ENCODE measurements at places on chromosomes 1 and 21.

DNA sequence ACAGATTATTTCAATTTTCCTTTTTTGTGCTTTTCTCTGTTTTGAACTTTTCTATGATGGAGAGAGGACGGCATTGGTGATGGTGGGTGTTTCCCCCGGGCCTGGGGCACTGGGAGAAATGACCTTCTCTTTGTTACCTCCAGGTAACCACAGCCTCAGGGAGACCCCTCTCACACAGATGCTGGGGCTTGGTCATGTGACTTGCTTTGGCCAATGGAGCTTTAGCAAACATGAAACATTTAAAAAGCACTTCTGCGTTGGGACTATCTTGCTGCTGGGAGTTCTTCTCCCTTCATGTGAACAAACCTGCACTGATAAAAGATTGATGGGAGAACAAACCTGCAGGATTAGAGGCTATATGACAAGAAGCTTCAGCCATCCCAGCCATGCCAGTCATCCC lies 122.9 kb downstream of the NGF start:
- no peak for DNase-seq

DNA sequence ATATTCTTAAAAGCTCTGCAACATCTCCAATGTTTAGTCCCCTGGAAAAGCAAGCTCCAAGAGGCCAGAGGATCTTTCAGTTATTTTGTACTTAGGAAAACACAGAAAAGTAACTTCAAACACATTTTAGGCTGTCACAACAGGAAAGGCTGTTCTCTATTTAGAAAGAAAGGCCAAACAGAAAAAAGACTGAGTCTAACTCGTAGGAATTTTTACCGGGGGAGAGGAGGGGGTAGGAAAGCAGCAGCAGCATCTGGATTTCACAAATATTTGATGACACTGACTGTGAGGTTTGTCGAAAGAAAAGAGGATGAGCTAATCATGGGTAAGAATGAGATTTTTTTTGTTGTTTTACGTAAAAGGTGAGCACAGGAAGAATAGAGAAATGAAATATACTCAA lies 107.1 kb downstream of the EIF4G3 start:
- DNase-seq, result peak; percentile 65

DNA sequence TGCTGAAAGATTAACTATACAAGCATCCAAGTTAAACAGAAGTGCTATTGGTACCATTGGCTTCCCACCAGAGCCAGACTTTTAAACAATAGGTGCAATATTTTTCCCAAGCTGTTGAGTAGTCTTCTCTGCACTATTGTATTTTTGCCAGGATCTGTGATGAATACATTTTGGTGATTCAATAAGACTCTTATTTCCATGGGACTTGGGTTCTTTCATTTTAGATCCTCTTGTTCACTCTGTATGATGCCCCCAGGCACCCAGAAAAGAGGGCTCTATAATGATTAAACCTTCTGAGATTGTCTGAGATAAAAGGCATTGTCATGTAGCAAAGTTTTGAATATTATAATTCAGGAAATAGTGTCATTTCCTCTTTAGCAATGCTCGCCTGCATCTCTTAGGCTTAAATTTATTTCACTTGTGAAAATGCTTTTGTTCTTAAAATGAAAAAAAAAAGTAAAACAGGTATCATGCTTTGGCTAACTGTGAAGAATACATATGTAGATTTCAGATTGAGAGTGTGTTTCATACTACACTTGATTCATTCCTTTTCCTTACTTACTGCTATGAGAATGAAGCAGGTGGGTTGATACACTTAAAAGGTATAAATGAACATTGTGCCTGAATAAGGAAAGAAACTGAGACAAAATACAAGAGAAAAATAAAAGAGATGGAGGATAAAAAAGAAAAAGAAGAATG lies 275.0 kb downstream of the HMCN1 start:
- no peak for DNase-seq

DNA sequence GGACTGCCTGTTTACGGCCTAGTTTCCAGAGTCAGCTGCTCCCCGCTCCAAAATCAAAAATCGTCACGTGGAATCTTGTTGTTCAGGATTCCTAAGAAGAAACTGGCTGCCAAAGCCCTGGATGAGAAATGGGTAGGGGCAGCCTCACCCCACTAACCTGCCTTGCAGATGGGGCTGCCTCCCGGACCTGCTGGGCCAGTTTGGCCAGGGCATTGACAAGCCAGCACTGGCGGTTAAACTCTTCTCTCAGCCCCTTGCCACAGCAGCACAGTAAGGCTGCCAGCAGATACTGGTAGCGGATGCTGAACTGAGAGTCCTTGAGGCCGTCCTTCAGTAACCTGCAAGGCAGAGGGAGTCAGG lies 31.6 kb upstream of the PPP1R15B start:
- no peak for DNase-seq

- DNase-seq, result no peak
Observed at GRCh38 chr21:37855271-37855646, 61.0 kb downstream of the KCNJ6 start.

DNA sequence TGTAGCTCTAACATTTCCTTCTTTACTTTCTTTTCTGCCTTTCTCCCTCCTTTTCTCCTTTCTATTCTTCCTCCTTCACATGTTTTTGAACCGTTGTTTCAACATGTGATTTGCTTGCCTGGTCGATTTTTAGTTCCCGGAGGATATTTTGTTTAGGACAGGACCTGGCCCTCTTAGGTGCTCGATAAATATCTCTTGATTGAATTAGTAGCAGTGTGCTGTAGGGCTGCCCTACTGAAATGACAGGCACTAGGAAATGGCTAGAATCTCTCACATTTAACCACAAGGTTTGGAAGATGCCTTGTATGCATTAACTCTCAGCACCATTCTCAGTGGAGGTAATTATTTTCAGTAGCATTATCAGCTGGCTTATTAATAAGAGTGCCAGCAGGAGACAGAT lies 305.6 kb downstream of the PAPPA2 start:
- no peak for DNase-seq

- peak; percentile 32 for DNase-seq
Observed at GRCh38 chr1:234887016-234887900, 241.4 kb downstream of the TOMM20 start.
